ENCODE measurements at places on chromosomes 1 and 21.

DNA sequence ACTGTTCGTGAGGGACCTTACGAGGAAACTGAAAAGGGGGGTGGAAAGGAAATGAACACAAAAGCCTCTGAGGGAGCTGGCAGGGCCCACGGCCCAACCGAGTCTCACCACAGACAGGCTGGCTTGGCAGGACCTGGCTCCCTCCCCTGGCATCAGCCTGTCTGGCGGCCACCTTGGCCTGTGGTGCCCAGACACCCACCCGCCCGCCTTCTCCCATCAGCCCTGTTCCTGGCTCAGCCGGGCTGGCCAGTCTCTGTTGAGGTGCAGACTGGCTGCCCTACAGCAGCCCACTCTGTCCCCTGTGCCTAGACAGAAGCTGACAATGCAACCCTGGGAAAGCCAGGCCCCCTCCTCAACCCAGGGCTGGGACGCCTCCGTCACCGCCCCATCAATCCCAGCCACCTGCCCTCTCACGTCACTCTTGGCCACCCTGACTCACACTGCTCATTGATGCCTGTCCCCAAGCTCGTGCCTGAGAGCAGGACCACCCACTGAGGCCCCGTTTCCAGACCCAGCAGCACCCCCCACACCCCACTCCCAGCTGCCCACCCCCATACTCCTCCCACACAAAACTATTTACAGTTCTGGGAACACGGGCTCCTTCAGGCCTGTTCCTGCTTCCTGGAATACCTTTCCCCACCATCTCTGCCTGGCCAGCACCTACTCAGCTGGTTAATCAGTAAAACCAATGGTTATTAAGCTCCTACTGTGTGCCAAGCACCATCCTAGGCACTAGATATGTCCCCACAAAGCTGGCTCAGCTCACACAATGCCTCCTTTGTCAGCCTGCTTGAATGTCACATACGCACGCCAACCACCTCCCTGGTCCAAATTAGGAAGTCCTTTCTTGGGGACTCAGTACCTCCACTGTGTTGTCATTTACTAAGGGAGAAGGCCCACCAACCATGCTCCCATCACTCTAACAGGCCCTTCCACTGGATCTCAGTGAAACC lies 22.7 kb downstream of the SDC3 start:
- peak; percentile 48 for DNase-seq

DNA sequence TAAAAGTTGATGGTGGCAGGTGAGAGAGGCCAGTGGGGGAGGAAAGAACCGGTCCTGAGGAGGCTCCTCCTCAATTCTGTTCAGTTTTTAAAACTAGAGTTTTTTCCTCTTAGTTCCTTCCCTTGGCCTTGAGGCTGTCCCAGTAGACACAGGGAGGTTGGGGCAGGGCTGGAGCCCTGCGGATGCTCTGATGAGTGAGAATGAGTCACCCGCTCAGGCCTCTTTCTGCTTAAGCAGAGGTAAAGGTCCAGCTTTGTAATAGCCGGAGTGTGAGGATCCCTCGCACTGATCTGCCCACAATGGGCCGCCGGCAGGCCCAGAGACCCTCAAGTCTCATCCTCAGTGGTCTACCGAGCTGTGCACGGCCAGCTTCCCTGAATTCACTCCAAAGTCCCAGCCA lies 49.6 kb upstream of the IRF2BP2 start:
- no peak for DNase-seq

DNA sequence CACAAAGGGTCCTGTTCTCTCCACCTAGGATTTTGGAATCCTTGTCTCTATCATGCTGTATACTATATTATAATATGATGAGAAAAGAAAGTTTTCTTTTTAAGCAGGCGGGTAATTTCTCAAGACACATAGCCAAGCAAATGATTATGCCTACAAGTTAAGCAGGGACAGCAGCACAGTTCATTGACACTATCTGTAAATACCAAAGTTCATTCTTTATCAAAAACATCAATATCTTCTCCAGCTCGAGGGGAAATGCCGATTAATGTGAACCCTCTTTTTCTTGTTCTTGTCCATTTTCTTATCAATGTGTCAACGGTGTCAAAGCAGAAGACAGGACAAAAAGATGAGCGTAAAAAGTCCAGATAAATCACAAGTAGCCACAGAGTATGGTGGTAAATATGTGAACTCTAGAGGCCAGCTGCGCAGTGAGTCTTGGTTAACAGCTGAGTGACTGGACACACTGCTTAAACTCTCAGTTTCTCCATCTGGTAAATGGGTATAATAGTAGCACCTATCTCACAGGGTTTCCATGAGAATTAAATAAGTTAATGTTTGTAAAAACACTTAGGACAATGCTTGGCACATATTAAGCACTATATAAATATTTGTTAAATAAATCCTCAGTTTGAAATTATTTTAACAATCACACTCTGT lies 30.9 kb downstream of the LPAR3 start:
- no peak for DNase-seq

GRCh38 chr1:56411484-56412180 lies 167.7 kb downstream of the PLPP3 start:
- no peak for DNase-seq

GRCh38 chr1:37602750-37603694 lies 7.3 kb upstream of the GNL2 start:
- no peak for DNase-seq

- no peak for DNase-seq
These were observed 181.7 kb downstream of the ROR1 start for GRCh38 chr1:63955370-63956145.

All from posterior cingulate gyrus (tissue), 11 donors.